ENCODE measurements at places on chromosomes 4 and X.
A peak's percentile ranks its signal among the peaks of the same experiment; 100 is the strongest.

DNA sequence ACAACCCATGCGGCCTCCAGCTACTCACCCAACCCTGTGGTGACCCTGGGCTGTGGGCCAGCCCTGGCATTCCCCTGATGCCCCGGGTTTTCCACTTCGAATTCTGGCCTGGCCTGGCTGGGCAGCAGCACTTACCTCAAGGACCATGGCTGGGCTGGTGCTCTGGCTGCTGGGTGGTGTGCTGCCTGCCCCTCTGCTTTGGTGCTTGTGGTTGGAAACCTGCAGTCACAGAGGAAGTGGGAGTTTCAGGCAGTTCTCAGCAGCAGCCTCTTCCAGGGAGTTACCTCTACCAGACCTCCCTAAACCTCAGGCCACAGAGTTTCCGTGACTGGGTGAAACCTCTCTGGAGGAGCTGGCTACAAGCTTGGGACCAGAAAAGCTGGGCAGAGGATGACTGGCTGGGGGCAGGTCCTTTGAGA, at the start of gene CXCR3:
TSS of gene CXCR3 (minus strand) at position 209 of the 419 bp plus-strand sequence. CDS start at position 147, 62 bp downstream.
- no peak within 1 kb of the TSS for H3K27ac ChIP-seq
- H3K4me3 ChIP-seq: no peak within 1 kb of the TSS
- no peak for DNase-seq
- no peaks in the 10 kb centered on the region for H3K4me1 ChIP-seq
- no peaks in the 10 kb centered on the region for H3K36me3 ChIP-seq

DNA sequence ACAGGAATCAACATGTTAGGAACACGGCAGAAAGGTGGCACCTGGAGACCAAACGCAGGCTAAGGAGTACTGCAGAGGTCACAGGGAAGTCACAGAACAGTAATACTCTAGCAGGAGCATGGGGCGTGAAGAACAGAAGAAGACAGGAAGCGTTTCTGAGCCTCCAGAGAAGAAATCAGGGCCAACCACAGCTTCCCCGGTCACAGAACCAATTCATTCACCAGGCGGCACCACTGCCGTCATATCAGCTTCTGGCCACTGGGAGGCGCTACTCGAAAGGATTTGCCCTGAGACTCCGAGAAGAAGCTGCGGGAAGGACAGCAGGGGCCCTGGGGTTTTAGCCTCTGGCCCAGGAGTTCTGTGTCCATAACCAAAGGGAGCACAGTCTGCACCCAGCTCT, 78.0 kb upstream of the DRD5 start:
- no peak overlapping the region for H3K27ac ChIP-seq
- no peaks in the 10 kb centered on the region for H3K4me1 ChIP-seq
- H3K36me3 ChIP-seq: no peaks in the 10 kb centered on the region

DNA sequence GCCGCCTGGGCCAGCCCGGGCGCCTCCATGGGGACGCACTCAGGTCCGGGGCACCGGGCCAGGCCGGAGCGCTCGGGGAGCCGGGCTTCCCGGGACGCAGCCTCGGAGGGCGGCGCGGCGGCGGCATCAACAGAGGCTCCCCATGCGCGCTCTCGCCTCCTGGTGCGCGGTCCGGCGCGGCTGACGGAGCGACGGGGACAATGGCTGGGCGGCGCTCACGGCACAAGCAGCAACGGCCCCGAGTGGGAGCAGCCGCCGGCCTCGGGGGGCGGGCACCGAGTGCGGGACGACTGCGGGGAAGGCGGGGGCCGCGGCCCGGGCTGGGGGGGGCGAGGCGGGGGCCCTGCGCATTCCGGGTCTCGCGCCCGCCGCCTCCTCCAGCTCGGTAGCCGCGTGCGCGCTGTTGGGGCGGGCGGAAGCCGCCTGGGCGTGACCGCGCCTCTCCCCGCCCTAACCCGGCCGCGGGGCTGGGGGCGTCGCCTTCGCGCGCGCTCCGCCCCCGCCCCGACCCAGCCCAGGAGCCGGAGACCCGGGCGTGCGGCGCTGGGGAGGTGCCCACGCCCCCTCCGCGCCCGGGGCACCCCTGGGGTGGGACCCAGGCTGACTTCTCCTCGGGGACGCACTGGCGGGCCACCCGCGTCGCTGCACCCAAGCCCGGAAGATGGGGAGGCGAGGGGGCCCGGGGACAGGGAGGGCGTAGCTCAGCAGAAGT, at the start of gene PRKX:
TSS of gene PRKX (minus strand) at position 425 of the 712 bp plus-strand sequence. CDS start at position 29, 396 bp downstream.
- peaks cover 38% of the 10 kb centered on the region for H3K27me3 ChIP-seq
- no peaks in the 10 kb centered on the region for H3K36me3 ChIP-seq
- H3K27ac ChIP-seq: no peak within 1 kb of the TSS
- DNase-seq: peak; percentile 76

GRCh38 chr4:40165916-40166315, 30.9 kb upstream of the RHOH start:
- H3K27me3 ChIP-seq: no peaks in the 10 kb centered on the region
- H3K4me3 ChIP-seq: no peak overlapping the region
- peaks cover 6% of the 10 kb centered on the region for H3K36me3 ChIP-seq
- H3K27ac ChIP-seq: no peak overlapping the region
- DNase-seq: no peak

GRCh38 chr4:35166466-35166865, 1077.8 kb downstream of the ARAP2 start:
- H3K4me3 ChIP-seq: no peak overlapping the region
- peaks cover 15% of the 10 kb centered on the region for H3K4me1 ChIP-seq
- no peak overlapping the region for H3K27ac ChIP-seq
- H3K36me3 ChIP-seq: no peaks in the 10 kb centered on the region

DNA sequence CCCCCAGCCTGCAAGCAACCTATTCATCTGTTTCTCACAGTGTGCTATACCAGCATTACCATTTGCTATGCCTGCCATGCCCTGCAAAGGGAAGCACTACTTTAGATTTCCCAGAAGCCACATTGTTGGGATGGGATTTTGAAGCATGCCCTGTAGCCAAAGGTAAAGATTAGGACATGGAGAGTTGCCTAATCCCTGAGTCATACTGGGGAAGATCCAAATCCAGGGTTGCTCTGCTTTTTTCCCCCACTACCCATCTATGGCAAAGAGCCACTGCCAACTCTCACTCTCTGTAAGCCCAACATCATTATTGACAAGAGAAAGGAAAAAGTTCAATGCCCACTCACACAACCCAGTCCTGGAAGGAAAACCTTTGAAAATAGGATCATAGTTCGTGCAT, 36.7 kb upstream of the TMEM164 start:
- no peaks in the 10 kb centered on the region for H3K36me3 ChIP-seq
- H3K4me1 ChIP-seq: no peaks in the 10 kb centered on the region
- no peak overlapping the region for H3K4me3 ChIP-seq
- no peak for DNase-seq
- no peaks in the 10 kb centered on the region for H3K27me3 ChIP-seq

DNA sequence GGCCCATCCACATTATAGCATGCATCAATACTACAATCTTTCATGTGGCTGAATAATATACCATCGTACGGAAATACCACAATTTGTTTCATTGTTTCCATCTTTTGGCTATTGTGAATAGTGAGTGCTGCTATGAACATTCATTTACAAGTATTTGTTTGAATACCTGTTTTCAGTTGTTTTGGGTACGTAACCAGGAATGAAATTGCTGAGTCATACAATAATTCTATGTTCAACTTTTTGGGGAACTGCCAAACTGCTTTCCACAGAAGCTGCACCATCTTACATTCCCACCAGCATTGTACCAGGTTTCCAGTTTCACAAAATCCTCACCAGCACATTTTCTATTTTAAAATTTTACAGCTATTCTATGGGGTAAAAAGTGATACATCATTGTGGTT, 28.5 kb upstream of the MANBA start:
- H3K36me3 ChIP-seq: no peaks in the 10 kb centered on the region
- no peak overlapping the region for H3K27ac ChIP-seq

DNA sequence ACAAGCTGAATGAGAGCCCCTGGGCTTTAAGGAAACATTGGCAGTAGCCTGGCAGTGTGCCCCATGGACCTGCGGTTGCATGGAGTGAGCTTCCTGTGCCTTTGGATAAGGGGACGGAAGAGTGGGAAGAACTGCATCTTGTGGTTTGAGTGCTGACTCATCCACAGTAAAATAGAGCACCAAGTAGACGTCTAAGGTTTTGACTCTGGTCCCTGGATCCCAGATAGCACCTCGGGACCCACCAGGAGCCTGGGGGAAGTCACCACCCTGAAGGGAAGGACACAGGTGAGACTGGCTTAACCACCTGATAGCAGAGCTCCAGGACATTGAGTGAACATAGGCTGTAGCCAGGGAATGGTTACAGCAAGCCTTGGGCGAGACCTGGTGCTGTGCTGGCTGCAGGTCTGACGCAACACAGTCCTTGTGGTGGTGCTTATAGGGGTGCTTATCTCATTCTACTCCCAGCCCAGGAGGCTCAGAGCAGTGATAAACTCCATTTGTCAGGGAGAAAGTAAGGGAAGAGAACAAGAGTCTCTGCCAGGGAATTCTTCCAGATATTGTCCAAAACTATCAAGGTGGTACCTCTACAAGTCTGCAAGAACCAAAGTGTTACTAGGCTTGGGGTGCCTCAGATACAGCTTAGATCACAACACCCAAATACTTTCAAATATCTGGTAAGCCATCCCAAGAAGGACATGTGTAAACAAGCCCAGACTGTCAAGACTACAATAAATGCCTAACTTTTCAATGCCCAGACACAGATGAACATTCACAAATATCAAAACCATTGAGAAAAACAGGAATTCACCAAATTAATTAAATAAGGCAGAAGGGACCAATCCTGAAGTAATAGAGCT, 123.6 kb upstream of the TET2 start:
- no peak overlapping the region for H3K27ac ChIP-seq
- H3K27me3 ChIP-seq: no peaks in the 10 kb centered on the region
- no peak for DNase-seq

GRCh38 chr4:164871673-164872072, 5.3 kb upstream of the APELA start:
- H3K36me3 ChIP-seq: no peaks in the 10 kb centered on the region
- no peaks in the 10 kb centered on the region for H3K27me3 ChIP-seq
- H3K27ac ChIP-seq: no peak overlapping the region
- no peak overlapping the region for H3K4me3 ChIP-seq

DNA sequence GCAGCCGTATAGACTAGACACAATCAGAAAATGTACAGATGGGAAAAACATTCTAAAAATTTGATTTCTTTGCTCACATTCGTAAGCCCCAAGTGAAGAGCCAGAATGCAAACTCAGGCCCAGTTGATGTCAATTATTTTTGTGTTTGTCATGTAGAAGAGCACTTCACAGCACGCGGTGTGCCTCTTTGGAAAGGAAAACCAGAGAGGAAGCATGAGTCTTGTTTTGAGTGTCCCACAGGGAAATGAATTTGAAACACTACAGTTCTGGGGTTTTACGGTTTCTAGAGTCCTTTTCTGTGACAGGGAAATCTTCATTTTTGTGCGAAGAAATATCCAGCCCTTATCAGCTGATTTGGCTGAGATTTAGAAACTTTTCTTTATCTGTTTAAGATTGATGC, 554.6 kb upstream of the BOD1L1 start:
- H3K27me3 ChIP-seq: no peaks in the 10 kb centered on the region
- H3K4me1 ChIP-seq: no peaks in the 10 kb centered on the region
- no peak overlapping the region for H3K27ac ChIP-seq
- H3K36me3 ChIP-seq: no peaks in the 10 kb centered on the region
- no peak overlapping the region for H3K4me3 ChIP-seq
- DNase-seq: no peak

DNA sequence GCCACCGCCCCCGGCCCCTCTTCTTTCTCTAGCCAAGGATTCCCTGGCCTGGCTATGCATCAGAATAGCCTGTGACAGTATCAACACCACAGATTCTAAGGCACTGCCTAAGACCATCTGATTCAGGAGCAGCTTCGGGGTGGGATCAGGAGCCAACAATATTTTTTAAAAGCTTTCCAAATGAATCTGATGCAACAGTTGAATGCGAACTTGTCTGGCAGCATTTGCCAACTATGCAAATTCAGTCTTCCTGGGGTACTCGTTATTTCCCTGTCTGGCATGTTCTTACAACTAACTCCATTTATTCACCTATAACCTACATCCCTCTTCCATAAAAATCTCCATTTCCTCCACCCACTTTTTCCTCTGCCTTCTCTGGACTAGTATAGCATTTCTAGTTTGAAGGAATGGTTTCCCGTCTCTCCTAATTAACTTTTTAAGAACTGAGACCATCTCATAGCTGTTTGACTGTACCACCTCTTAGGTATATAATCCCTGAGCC, 36.2 kb upstream of the UGDH start:
- peaks cover 13% of the 10 kb centered on the region for H3K4me1 ChIP-seq
- no peak overlapping the region for H3K27ac ChIP-seq
- H3K36me3 ChIP-seq: no peaks in the 10 kb centered on the region
- H3K4me3 ChIP-seq: no peak overlapping the region
- no peaks in the 10 kb centered on the region for H3K27me3 ChIP-seq
- no peak for DNase-seq

DNA sequence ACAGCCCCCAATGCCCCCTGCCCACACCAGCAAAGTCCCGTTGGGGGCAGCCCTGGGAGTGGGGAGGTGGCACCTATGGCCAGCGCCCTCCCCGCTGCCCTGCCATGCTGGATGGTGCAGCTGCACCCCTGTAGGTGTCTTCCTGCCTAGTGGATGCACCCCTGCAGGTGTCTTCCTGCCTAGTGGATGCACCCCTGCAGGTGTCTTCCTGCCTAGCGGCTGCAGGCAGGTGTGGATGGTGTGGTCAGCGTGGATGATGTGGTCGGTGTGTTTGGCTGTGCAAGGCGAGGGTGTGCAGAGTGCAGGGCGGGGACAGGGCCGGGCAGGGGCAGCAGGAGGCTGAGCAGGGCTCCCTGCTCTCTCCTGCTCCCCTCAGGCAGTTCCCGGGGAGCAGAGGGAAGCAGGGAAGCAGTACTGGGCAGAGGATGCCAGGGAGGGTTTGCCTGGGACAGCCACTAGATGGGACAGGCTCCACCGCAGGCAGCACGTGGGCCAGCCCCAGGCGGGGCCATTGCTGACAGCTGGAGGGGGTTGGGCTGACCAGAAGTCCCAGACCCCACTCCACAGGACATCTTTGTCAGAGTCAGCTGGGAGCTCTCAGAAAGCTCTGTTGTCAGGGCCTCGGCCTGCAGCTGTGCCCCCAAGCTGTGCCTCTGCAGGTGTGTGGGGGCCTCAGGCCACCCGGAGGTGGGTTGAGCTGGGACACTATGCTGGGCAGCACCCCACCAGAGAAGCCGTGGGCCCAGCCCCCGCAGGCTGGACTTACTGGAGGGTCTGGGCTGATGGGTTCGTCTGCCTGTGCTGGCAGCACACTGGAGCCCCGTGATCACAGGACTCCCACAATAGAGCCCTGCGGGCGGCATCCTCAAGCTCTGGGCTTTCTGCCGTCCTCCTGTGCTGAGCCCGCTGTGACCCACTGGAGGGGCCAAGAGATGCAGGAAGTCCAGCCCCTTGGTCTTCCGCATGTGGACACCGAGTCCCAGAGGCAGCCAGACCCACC, 23.7 kb downstream of the DOK7 start:
- H3K27ac ChIP-seq: no peak overlapping the region
- no peaks in the 10 kb centered on the region for H3K36me3 ChIP-seq
- peaks cover 31% of the 10 kb centered on the region for H3K4me1 ChIP-seq
- peaks cover 90% of the 10 kb centered on the region for H3K27me3 ChIP-seq

DNA sequence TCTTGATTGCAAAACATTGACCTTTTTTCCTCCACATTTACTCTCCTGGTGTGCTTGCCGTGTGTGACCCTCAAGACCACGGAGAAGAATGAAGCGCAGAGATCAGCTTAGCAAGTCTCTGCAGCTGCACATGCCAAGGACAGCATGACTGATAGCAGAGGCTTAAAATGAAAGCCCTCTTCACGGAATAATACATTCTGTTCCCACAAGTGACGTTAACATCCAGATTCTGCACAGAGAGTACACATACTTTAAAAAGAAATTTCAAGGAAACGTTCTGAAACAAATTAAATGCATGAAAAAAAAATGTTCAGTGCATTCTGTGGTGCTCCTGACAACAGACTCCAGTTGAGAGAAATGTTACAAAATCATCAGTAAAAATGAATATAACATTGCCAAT, 60.9 kb downstream of the SLC7A11 start:
- no peaks in the 10 kb centered on the region for H3K36me3 ChIP-seq
- H3K4me1 ChIP-seq: peaks cover 7% of the 10 kb centered on the region
